SW 1271 (cell line): ENCODE measurements at places on chromosomes 3 and 15.

DNA sequence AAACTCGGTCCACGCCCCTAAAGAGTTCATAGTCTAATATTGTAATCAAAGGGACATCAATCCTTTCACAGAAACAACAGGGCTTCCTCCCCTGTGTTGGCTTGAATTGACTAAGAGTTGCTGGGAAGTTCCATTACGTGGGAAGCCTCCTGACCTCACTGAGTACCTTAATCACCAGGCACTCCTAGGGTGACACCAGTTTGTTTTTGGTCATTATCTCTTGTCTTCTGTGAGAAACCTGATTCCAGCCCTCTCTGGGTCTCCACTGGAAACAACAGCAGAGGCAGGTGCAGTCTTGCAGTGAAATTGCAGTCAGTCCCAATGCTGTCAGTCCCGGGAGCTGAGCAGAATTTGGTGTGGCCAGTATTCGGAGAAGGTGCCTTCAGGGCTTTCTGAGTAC is 55.4 kb downstream of the BOC start:
- DNase-seq: no peak

DNA sequence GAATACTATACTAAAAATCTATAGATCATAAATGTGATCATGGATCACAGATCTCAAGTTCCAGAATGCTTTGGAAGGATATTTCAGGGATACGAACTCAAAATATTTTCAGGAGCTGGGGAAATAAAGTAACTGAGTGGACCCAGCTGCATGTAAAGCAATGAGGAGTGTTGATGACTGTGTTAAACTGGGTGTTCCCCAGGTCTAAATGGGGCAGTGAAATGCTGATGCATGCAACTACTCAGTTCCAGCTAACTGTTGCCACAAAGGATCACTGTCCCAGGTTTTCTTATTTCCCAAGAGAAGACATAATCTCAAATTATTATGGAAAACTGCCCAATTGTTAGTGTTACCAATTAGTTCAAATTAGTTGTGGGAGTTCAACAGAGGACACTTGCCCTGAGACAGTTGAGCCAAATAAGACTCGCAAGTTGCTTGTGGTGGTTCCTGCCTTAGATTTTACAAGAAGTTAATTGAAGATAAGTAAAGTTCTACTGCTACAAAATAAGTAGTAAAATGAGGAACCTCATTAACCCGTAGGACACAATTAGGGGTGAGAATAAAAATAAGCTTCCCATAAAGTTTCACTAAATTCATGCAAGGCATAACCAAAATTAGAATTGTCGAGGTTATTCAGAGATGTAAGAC is 66.3 kb upstream of the IL12A start:
- DNase-seq: no peak

GRCh38 chr3:48086705-48087104 is 70.5 kb upstream of the MAP4 start:
- no peak for DNase-seq

DNA sequence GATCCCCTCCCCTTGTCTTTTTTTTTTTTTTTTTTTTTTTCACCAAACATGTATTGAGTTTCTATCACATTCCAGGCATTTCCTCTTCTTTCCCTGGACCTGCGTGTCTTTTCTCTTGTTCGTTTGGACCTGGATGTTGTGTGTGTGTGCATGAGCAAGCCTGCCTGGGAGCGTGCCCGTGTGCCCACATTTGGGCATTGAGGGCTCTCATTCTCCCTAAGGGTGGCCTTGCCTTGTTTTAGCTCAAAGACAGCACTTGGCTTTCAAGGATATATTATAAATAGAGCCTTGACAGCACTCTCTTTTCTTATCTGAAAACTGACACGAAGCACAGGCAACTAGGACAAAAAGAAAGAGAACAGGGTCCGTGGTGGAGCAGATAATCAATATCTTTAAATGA is 39.0 kb upstream of the SLC25A26 start:
- DNase-seq: no peak

GRCh38 chr3:17307482-17307881 is 422.7 kb downstream of the PLCL2 start:
- no peak for DNase-seq

GRCh38 chr3:133991209-133991608 is 38.5 kb downstream of the SLCO2A1 start:
- no peak for DNase-seq

DNA sequence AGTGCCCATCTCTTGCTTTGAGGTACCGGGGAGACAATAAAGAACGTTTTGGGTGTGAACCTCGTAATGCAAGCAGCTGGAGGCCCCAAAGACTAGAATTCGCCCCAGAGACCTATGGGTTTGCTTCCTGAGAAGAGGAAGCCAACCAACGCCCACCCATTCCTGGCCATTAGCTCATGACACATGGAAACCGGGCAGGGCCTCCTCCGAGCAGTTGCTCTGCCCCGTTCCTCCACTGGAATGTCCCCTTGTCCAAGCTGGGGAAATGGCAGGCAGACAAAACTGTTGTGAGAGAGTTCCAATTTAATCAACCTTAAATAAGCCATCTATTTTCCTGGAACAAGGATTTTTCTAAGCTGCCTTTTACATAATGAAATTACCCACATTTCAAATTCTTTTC is 250.9 kb upstream of the IGF1R start:
- DNase-seq: no peak

DNA sequence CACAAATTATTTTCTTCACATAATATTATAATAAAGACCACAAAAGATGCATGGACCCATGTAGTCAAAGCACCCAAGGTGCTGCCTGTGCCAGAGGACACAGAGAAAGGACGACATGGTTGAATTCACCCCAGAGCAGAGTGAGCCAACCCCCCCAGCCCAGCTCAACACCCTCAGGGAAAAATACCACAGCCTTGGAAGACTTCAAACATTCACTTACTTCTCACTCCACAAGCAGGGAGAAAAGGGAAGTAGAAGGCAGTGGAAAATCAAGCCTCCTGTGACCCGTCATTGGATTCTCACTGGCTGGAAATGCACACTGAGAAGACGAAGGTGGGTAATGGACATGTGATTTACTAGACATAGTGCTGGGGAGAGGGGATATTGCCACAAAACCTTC is 70.8 kb downstream of the TAFA4 start:
- DNase-seq: no peak

- DNase-seq: no peak
Observed at GRCh38 chr3:51985063-51985462, 1.7 kb downstream of the ACY1 start.

- peak; percentile 56 for DNase-seq
Observed at GRCh38 chr3:17605032-17605431, 137.4 kb downstream of the TBC1D5 start.

- no peak for DNase-seq
Observed at GRCh38 chr3:170078620-170079281, 41.0 kb downstream of the GPR160 start.

- DNase-seq: no peak
Observed at GRCh38 chr15:50463423-50464358, 39.5 kb downstream of the USP8 start.

DNA sequence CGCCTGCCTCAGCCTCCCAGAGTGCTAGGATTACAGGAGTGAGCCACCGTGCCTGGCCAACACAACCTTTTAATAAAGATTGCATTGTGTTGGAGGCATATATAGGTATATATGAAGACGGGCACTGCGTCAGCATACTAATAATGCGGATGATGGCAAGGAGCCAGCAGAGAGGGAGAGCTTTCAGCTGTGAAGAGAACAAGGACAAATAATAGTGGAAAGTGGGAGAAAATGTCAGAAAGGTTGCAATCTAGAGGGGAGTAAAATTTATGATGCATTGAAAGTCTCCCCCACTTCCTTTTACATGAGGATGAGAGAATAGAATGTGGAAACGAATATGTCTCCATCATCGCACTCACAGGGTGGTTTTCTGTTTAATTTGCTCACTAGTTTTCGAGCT is 170.5 kb upstream of the TBL1XR1 start:
- DNase-seq: no peak

DNA sequence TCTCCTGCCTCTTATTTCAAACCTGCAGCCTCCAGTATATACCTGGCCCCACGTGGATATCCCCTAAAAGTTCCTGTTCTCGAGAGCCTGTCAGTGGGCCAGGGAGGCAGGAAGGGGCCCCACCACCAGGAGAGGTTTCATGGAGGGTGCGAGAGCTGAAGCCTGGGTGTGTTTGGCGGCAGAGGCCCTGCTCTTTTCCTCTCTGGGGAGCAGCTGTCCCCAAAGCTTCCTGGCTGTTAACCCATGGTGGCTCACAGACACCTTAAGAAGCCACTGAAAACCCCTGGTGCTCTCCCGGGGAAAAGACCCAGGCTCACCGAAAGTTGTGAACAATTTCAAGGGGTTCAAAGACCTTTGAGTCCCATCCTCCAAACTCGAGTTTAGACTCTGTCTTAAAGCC is 1.1 kb downstream of the PRRT3 start:
- DNase-seq: no peak

DNA sequence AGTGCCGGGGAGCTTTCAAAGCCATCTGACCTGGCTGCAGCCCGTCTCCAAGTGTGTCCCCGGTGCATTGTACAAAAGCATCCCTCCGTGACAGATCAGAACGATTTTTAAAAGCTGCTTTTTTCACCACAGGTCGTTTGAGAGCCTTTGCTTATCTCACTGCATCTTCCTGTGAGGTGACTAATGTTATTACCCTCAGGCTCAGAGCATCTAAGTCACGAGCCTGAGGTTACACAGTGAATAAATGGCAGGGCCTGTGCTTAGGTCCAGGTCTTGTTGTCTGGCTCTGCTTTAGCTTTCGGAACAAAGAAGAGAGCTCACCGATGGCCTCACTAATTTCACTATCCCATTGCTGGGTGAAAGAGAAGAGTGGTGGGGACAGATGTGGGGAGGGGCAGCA is 83.3 kb downstream of the SEC22A start:
- DNase-seq: no peak

DNA sequence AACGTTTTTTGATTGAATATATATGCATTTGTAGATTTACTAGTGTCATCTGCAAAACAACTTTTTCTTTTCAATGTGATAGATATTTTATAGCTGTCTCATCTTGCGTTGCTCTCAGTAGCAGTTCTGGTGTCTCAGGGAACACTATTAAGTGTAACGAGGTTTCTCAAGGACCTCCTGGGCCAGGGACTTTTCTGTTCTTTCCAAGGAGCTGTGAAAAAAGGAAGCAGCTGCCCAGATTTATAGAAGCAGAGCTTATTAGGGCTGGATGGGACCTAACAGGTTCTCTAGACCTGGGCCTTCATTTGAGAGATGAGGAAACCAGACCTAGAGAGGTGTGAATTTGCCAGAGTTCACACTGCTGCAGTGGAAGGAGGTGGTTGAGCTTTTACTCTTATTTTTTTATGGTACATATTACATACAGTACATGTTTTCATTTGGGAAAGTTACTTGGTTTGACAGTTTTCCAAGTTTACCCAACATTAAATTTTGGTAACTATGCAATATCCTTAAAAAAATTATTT is 16.1 kb downstream of the MAP2K1 start:
- DNase-seq: no peak

DNA sequence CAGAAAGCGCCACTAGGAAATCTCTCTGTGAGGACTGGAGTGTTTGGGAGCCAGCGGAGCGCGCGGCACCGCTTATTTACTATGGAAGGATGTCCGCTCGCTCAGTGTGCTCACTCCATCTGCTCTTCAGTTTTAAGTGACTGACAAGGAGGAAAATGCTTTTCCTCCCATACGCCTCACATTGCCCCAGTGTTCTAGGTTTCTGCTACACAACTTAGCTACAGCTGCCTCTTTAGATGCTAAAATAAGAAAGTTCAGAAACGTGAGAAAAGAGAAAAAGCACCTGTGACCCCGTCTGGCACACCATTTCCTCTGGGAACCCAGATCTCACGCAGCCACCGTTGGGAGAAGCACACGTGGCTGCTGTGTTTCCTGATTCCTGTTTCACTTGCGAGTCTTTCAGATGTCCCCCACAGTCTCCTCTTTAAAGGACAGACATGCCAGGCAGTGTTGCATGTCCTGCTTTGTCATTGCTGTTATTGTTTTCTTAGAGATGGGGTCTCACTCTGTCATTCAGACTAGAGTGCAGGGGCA is 11.7 kb upstream of the MUSTN1 start:
- no peak for DNase-seq

- no peak for DNase-seq
Observed at GRCh38 chr15:76467136-76467535, 130.6 kb downstream of the ISL2 start.

DNA sequence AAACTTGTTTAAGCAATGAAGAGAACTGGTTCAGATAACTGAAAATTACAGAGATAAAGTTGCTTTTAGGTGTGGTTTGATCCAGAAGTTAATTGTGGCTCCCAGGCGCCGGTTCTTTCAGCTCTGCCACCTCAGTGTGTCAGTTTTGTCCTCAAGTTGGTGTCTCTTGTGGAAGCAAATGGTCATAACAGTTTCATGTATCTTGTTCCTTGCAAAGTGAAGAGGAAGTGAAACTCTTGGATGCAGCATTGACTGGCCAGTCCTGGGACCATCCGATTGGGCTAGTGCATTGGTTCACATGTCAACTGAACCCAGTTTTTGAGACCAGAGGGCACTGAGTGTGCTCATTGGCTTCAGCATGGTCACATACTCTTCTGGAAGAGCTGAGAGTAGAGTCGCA is 181.4 kb upstream of the GRM7 start:
- no peak for DNase-seq

GRCh38 chr3:175294793-175295192 is 435.7 kb downstream of the NAALADL2 start:
- no peak for DNase-seq

DNA sequence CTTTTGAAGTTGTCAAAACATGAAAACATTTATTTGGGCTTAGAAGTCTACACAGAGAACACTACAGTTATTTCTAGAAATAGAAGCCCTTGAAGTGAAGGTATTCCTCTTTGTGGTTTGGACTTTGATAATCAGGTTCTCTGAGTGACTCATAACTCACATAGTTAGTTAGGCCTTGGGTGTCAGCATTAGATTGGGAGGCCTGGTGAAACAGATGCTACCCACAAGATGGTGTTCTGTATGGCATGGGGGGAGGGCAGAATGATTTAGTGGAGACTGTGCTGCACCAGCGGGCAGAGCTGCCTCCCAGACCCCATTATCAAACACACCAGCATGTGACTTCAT is 108.9 kb upstream of the ETV5 start:
- no peak for DNase-seq

- DNase-seq: peak; percentile 28
Observed at GRCh38 chr3:112979244-112979832, 4.4 kb upstream of the CD200R1 start.

DNA sequence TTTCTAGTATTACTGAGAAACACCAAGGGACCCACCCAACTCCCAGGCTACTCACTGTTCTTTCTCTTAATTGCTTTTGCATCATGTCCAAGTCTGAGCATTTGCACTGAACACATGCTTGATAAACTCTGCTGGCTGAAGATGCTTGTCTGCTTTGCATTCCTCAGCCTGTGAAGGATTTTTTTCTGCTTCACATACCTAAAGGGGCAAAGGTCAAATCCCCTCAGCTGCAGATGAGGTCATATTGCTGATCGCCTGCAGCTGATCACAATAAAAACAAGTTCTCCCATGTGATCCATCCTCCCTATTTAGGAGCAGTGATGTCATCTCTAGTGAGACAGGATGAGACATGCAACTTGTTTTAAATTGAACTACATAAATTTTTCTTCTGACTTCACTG is 84.6 kb upstream of the DCBLD2 start:
- peak; percentile 48 for DNase-seq

GRCh38 chr3:62587169-62587568 is 213.8 kb upstream of the FEZF2 start:
- DNase-seq: no peak
